ENCODE measurements at places on chromosomes 16 and 17. TPM values are rescaled to one million over a fixed set of nuclear protein-coding genes. Genes with fewer than 3 reads are reported as not detected.

Gene KRTAP4-6
- total RNA-seq: not detected

Gene CRISPLD2
- 117 TPM for total RNA-seq

Gene PAQR4
- 33.1 TPM for total RNA-seq

Gene IRX3
- total RNA-seq: 0.43 TPM

GRCh38 chr17:34847938-34848337 lies 113.3 kb downstream of the CCT6B start:
- DNase-seq: no peak

Measured in mucosa of gallbladder (tissue), 1 donor.